ENCODE measurements at places on chromosomes 1 and 21.

- no peak for DNase-seq
These were observed 318.9 kb downstream of the SEC16B start for GRCh38 chr1:177650947-177651346.

GRCh38 chr1:18959591-18959990, 3.1 kb upstream of the IFFO2 start:
- no peak for DNase-seq

DNA sequence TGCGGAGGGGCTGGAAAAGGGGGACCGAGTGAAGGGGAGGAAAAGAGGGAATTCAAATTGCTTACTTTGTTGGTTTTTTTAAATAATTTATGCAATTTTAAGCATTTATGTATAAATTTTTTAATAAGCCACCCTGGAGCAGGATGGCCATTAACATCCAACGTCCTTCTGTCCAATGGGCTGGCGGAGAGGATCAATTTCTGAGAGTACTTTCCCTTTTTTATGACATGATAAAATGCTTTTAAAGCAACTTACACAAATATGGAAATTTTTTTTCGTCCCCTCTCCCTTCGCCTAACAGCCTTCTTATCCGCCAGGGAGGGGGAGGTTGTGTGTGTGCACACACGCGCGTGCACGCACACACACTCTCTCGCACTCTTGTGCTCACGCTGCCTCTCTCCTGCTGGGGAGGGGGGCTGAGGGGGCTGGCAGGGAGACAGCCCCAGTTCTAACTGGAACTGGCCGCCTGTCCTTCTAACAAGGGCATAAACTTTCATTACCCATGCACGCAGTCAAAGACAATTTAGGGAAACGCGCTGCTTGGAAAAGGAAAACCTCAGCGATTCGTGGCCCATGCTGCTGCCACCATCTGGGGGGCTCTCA, 123.2 kb downstream of the CASZ1 start:
- no peak for DNase-seq

- DNase-seq = no peak
These were observed 3.0 kb downstream of the KIRREL1 start for GRCh38 chr1:157996433-157996832.

DNA sequence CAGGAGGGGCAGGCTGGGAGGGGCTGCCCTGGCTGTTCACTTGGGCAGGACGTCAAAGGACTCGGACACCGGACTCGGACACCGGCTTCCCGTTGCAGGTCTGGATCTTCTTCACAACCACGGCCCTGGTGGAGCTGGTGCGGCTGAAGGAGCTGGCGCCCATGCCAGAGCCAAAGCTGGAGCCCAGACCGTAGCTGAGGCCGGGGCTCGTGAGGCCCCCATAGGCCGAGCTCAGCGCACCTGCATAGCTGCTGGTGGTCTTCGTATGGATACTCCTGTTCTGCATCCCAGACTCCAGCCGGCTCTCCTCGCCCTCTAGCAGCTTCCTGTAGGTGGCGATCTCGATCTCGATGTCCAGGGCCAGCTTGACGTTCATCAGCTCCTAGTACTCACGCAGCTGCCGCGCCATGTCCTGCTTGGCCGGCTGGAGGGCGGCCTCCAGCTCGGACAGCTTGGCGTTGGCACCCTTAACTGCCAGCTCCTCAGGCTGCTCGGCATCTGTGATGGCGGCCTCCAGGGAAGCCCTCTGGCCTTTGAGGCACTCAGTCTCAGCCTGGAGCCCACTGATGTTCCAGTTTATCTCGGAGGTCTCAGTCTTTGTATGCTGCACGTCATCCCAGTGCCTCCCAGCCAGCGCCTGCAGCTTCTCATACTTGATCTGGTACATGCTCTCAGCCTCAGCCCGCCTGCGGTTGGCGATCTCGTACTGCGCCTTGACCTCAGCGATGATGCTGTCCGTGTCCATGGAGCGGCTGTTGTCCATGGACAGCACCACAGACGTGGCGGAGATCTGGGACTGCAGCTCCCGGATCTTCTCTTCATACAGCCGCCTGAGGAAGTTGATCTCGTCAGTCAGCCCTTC, 15.1 kb upstream of the KLF17 start:
- no peak for DNase-seq
